Kidney glomerular epithelial cell (primary cell): ENCODE measurements at places on chromosomes 12 and 14.

GRCh38 chr14:52103416-52103815, 34.6 kb upstream of the NID2 start:
- no peak for DNase-seq

DNA sequence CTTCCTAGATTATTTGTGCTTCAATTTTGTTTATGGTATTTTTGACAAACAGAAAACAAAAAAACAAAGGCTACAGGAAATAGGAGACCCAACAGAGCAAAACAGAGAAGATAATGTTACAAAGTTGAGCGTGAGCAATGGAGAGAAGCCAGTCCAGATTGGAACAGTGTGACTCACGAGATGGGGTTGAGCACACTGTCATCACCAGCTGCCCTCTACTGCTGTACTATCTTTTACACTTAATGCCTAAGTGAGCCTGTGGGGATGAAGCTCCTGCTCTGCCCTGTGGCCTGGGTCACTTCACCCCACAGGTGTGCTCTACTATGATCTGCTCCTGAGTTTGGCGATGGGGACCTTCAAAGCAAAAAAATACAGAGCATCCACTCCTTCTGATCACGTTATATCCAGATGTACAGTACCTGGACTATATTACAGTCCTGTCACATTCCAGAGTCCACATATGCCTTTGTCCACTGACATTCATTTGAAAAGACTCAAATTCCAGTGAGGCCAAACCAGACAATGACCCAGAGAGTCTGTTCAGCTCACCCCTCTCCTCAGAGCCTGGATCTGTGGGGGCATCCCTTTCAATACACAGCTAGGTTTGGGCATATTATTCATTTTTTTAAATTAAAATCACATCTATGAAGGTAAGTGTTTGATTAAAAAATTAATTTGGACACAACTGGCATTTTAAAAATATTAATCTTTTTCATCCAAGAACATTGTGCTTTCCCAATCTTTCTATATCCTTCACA, 4.4 kb downstream of the IPO8 start:
- DNase-seq: peak; percentile 32

DNA sequence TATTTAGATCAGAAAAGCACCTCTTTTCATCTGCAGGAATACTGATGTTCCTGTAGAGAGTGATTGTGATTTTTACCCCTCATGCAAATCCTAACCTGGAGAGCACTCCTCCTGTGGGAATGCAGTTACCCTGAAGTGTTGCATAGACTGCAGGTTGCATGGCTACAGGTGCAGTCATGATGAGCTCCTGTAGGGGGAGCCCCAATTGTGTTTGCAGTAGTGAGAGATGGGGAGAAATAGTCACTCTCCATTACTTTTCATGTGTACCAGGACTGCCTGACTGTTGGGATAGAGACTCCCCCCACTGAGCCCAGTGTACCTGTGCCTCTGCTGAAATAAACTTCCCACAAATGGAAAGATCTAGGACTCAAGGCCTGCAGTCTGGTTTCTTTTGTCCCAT, 1086.5 kb downstream of the SLC6A15 start:
- DNase-seq: no peak

GRCh38 chr12:113589437-113589836, 117.8 kb upstream of the LHX5 start:
- DNase-seq: no peak

DNA sequence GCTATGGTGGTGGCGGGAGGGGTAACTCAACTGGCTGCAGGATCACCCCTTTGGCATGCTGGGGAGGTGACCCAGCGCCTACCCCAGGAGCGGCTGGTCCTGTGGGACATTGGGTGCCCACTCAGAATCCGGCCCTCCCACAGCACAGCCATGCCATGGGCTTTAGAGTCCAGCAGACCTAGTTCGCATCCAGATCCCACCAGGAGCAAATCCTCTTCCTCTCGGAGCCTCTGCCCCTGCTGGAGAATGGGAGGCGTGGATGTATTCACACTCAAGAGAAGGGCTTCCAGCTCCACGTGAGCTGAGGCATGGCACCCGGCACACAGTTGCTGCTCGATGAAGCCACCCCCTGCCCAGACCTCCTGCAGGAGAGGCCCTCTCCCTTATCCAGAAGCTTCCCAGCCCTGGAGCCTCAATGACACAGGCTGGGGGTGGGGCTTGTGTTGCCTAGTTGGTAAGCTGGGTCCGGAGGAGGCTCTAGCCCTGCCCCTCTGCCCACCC, 17.7 kb downstream of the FAM222A start:
- no peak for DNase-seq

DNA sequence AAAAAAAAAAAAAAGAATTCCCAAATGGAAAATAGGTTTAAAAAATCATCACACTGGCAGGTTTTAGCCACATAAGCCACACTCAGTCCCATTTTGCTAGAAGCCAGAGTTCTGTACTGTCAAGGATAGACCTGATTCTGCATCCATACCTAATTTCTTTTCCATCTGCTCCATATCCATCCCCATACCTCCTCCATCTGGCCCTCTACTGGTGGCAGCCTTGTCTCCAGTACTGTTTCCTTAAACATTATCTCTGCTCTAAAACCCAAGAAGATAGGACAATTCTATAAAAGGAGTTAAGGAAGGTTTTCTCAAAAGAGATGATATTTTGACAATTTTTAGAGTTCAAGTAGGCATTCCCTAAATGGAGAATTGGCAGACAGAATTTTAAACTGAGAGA, 26.0 kb upstream of the RXYLT1 start:
- no peak for DNase-seq

DNA sequence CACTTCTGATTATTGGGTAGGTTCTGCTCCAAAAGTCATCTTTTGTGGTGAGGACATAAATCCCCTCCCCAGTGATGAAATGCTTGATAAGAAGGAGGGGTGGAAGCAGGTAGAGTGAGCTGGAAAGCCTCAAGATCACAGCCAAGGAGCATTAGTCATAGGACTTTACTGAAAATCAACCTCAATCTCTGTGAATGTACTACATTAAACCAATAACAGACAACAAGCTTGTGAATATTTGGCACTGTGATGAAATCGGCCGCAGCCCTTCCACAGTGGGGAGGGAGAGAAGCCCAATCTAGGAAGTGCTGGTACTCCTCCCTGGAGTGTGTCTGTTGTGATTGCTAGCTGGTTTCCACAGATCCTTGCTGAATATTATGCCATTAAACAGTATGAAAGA, 41.2 kb upstream of the PTCSC3 start:
- no peak for DNase-seq

DNA sequence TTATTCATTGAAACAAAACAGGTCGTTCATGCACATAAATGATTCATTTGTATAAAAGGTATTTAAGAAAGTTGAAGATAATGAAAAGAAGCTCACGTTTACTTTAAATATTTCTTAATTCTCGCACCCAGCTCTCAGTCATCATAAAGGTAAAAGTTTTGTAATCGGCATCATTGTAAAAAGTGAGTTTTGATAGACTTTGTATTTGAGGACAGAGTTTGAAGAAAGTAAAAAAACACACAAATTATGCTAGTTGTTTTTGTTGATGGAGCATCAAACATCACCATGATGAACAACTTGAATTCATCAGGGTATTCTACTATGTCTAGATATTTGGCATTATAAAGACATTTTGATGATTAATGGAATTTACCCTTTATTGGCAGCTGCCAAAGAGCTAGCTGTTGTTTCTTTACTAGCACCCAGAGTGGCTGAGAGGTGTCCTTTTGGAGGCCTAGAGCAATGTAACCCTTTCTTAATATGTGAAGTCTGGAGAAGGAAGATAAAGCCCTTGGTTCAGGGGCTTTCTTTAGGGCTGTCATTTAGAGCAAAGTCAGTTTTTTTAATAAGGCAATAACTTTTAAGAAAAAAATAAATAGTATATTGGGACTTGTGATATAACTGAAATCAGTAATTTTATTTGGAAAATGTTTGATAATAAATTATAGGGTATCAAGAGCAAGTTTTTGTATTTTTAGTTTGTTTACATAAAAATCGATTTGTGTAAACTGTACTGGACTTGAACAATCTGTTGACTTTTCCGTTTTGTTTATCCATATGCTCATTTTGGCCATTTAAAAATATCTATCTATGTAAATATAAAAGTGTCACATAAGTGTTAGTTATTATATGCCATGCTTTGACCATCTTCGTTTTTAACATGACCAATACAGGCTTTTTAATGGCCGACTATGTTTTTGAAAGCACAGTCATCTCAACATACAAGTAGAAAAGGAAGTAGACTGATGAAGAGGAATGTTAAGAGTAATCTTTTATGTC, 7.4 kb downstream of the GLRX5 start:
- no peak for DNase-seq

- no peak for DNase-seq
These were observed 82.7 kb upstream of the GPR68 start for GRCh38 chr14:91327250-91327595.

DNA sequence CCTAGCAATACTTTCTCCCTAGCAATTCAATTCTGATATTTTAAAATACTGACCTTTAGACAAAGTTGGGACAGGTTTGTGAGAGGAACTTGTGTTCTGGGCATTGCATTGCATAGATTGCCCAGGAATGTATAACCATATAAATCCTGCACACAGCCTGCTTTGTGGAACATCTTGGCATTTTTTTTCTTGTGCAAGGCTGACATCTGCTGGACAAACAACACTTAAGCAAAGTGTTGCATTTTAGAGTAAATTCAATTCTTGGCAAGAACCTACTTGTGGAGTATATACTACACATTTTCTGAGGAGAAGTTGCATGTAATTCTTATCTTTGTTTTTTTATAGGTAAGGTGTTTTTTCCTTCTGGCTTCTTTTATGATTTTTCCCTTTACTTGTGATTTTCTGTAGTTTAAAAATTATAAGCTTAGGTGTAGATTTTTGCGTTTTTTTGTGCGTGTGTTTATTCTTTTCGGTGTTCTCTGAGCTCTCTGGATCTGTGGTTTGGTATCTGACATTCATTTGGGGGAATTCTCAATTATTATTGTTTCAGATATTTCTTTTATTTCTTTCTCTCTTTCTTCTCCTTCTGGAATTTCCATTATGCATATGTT, 26.4 kb downstream of the TESPA1 start:
- peak; percentile 40 for DNase-seq

GRCh38 chr12:106114447-106115068, 24.2 kb downstream of the NUAK1 start:
- no peak for DNase-seq

DNA sequence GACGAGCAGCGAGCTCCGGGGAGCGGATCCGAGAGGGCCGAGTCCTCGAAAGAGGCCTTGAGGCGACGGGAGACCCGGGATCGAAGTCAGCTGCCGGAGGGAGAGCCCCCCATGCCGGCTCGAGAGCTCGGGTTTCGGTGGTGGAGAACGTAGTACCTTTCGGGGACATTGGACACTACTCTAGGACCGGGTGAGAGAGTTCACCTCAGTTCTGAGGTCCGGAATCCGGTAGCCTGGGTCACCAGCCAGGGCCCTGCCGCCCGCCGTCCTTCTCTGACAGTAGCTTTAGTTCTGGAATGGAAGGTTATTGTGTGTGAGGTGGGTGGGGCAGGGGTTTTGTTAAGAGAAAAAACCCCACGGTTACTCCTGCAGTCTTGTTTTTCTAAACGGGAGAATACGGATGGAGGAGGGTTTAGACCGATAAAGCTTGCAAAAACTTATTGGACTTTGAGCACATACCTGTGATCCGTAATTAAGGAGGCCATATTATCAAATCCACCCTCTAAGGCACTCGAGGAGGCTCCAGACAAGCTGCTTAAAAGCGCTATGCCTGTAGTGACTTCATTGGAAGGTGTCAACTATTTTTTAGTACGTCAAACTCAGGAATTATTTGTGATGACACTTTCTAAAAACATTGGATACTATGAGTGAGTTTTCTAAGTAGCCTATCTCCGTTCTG, 765 bp downstream of the SCYL2 start:
- DNase-seq: peak; percentile 37

DNA sequence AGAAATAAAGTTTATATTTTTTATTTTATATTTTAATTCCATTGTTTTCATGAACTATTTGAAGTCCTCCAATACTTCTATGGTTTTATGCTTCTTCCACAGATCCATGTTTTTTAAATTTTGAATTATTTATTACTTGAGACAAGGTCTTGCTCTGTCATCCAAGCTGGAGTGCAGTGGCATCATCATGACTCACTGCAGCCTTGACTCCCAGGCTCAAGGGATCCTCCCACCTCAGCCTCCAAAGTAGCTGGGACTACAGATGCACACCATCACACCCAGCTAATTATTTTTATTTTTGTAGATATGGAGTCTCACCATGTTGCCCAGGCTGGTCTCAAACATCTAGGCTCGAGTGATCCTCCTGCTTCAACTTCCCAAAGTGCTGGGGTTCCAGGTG, 28.8 kb upstream of the DLGAP5 start:
- DNase-seq: no peak

GRCh38 chr12:92185052-92185451, 39.4 kb upstream of the BTG1 start:
- no peak for DNase-seq

GRCh38 chr14:97388408-97388807, 591.2 kb downstream of the VRK1 start:
- DNase-seq: no peak
